ENCODE measurements at places on chromosomes 5 and 9.
A peak's percentile ranks its signal among the peaks of the same experiment; 100 is the strongest.

GRCh38 chr9:124191691-124192395 is 65.9 kb upstream of the NEK6 start:
- no peak for DNase-seq

GRCh38 chr5:108726446-108727235 is 21.1 kb upstream of the FER start:
- DNase-seq: no peak

DNA sequence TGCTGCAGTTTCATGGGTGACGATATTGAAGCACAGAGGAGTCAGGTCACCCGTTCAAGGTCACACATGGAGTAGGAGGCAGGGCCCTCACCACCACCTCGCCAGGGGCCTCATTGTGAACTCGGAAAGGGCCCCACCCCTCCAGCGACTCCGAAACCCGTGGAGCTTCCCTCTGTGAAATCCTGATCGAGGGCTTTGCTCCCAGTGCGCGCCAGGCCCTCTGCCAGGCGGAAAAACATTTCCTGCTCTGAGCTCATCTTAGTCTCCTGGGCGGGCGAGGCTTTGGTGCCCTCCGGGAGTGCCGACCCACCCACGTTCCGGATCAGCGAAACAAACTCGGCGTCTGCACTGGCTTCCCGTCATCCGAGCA is 75.0 kb upstream of the FCN1 start:
- peak; percentile 38 for DNase-seq

DNA sequence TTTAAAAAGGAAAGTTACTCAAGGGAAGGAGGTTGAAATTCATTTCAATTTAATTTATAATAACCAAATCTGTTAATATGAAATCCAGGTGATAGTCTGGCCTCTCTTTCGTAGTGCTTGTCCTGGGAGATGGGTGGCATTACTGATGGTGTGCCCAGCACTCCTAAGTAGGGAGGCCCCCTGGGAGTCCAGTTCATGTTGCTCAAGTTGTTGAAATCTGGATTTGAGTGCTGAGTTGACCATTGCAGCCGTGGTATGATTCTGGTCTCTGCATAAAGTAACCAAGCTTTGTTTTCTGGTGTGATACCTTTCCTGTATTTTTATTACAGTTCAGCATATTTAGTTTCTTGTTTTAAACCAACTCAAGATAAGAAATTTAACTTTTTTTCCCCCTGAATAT is 287.8 kb downstream of the FANCC start:
- DNase-seq: no peak

GRCh38 chr9:120366644-120367019 is 213.3 kb downstream of the CDK5RAP2 start:
- DNase-seq: peak; percentile 4

DNA sequence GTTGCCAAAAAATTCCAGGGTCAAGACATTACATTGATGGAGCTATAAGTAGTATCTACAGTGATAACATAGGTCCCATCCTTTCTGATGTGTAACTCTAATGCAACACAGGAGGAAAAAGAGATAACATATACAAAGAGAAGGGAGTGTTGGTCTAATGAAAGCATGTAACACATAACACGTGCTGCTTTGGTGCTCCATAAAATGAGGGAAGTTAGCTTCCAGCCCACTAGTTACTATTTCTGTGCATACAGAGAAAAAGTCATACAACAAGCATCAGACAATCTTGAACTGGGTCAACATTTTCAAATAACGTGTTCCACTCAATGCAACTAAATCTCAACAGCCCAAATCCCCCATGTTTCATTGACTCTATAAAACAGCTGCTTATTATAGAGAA is 11.7 kb downstream of the MLLT3 start:
- DNase-seq: no peak

DNA sequence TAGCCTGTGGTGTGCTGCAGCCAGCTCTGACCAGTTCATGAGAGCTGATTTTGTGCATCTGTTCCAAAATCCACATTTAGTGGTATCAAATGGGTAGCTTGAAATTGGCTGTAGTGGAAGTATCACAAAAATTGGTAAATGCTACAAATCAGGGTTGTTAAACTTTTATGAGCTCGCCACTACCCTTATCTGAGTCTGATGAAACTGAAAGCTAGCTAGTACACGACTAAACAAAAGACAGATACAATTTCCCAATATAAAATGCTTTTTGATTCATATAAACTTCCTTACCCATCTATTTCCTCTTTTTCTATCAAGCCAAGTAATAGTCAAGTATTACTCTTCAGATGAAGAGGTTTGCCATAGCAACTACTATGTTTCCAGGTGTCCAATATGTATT is 392.0 kb downstream of the TMEM161B start:
- no peak for DNase-seq

- no peak for DNase-seq
These were observed 1044.0 kb upstream of the CDH6 start for GRCh38 chr5:30149526-30149925.

GRCh38 chr5:149416987-149417710 is 38.1 kb upstream of the IL17B start:
- no peak for DNase-seq

DNA sequence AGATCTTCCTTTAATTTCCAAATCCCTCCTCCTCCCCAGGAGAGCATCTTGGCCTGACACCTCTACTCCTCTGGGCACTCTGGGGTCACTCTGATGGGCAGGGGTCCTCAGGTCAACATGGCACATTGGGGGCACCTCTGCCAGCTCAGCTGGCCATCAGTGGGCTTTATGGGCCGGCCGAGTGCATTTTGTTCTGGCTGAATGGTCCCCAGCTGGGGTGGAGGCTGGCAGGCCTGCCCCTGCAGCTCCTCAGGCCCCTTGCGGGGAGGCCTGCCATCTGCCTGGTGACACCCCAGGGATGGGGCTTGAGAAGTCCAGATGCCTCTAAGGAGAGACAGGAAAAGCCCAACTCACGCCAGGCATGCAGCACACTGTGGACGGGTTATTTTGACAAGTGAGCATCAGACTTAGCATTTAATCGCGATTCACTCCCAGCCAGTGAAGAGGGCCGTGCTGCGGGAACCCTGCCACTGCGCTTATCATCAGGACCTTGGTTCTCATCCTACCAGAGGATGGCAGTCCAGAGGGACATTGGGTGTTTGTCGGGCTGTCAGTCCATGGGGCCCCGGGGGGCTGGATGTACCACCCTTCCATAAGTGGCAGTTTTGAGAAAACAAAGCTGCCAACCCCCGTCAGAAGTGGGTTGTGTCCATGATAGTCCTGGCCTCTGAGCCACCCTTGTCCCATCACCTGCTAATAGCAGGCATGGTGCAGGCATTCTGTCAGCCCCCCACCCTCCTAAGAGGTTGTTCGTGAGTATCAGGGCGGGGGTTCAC is 21.7 kb downstream of the PHF2 start:
- peak; percentile 50 for DNase-seq

DNA sequence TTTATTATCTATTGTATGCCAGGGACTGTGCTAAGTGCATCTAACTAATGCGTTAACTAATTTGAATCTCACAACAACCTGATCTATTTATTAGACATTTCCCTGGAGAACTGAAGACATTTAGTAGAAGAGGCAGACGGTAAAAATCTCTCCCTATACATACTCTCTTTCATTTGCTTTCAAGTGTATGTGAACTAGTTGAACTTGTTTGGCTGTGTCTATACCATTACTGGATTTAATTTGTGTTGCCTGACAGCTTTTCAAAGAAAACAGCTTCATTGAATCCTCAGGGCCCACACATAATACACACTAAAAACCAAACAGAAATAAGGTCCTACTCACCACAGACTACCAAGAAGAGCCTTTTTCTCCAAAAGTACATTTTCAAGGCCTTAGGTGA is 133.6 kb upstream of the NR3C1 start:
- DNase-seq: no peak

DNA sequence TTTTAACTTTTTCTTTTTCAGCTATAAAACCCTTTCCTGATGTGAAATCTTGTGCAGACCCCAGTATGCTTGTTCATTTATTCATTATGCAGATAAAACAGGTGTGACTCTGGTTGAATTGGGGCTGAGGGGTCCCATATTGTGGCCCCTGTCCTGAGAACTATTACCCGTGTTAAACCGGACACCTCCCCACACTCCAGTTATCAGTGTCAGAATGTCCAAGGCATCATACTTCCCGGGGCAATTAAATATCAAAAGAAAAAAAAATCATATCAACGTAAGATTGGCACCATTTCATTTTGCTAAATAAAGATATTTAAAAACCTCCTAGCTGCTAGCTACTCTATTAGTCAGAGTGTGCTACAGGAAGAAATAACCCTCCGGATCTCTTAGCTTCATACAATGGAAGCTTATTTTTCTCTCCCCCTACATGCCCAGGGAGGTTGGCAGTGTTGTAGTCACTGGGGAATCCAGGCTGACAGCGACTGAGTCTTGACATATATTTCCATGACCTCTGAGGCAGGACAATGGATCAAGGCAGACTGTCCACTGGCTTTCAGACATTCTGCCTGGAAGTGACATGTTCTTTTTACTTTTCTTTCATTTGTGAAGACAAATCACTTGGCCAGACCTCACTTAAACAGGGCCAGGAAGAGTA is 170.0 kb downstream of the SEC61B start:
- no peak for DNase-seq

GRCh38 chr5:157521704-157522029 is 53.9 kb downstream of the ADAM19 start:
- no peak for DNase-seq

DNA sequence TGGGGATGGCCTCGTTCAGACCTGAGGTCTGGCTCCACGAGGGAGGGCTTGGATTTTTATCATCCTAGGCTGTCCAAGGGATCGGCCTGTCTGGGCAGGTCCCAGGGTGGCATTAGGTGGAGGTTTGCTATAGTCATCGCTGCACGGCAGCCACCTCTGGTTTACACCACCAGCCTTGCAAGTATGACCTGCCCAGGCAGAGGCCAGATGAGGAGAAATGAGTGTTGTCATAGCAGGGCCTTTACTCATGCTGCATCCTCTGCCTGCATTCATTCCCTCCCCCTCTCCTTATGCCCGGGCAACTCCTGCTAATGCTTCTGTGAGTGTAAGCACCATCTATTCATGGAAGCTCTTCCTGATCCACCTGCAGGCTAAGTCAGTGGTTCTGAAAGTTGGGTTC is 15.3 kb upstream of the NDST1 start:
- no peak for DNase-seq

GRCh38 chr5:137188566-137188965 is 310.6 kb downstream of the SPOCK1 start:
- no peak for DNase-seq

GRCh38 chr5:68330574-68330973 is 115.0 kb downstream of the PIK3R1 start:
- DNase-seq: no peak

- peak; percentile 75 for DNase-seq
These were observed 1.6 kb downstream of the B4GALT1 start for GRCh38 chr9:33165263-33166151.

DNA sequence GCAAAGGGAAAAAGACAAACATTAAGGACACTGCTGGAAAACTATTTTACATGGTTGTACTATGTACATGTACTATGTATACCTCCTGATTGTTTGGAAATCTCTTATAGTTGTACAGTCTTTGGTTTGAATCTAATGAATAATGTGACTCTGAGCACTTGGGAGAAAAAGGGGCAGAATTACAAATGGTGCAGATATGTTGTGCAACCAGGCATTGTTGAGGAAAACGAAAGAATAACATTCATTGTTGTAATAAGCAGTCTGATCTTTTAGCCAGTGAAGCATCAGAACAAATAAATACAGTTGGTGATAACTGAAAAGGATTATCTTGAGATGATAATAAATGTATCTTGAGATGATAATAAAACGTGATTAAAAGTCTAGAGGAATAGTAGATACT is 87.2 kb downstream of the CSNK1G3 start:
- no peak for DNase-seq

DNA sequence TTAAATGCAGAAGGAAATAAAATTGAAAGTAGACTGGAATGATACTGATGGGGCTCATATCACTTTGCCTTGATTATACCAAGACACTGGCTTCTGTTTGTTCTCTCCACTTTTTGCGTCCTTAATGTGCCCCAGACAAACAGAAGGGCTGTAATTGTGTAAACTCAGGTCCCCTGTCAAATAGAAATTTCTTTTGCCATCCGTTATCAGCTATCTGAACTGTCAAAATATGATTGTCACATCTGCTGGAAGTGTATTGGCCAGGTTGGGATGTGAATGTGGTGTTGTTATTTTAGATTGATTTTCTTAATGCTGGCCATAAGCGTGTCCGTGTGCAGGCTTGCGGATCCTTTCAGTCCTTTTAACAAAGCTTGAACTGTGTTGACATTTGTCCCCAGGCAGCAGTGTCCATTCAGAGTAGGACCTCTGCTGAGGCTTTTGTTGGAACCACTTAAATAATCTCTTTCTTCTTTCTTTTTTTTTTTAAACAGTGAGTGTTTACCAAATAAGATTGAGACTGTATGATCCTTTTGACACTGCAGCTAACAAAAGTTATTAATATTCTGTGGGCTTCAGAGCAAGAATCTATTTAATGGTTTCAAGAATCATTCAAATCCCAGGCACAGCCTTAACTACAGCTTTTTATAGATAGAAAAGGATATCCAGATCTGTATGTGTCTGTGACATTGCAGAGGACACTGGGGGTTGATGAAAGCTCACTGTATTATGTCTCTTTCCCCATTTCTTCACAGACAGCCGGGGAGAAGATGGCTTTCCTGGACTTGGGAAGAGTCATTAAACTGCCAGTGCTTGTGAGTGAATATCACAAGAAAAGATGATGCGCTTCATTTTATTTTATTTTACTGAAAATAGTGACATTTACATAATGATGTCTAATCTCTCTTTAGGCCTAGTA is 171.7 kb downstream of the ZNF608 start:
- no peak for DNase-seq

- no peak for DNase-seq
These were observed 32.5 kb downstream of the SH3TC2 start for GRCh38 chr5:149030392-149030791.

DNA sequence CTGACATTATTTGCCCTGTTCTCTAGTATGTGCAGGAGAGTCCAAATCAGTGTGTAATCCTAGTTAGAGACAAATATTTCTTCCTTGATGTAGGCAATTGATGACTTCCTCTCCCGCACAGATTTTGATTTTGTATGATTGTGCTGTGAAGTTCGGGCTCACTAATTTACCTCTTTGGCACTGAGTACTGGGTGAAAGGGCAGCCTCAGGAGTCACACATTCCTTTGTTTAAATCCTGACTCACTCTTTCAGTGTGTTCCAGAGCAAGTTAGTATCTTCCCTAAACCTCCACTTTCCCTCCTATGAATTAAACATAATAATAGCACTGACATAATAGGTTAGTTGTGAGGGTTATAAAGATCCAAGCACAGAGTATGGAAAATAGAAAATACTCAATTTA is 269.7 kb downstream of the ISL1 start:
- DNase-seq: no peak

DNA sequence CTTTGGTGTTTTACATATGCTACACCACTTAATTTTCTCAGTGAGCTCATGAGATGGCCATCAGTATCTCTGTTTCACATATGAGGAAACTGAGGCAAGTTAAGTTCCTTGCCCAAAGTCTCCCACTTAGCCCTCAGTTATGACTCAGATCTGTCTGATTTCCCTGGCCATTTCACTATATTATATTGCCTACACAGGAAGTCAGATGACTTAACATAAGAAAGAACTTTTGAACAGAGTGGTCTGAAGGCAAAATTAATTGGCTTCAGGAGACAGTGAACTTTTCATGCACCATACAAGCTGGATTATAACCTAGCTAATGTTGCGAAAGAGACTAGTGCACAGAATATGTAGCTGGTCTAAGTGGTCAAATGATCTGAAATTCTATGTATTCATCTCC is 221.6 kb downstream of the NFIB start:
- DNase-seq: no peak

All from activated effector memory CD4-positive, alpha-beta T cell treated with anti-CD3 and anti-CD28 coated beads, Interleukin-2, amount 50 U/mL, for 16 hours (primary cell).